ENCODE measurements at places on chromosomes 2 and 18. TPM values are rescaled to one million over a fixed set of nuclear protein-coding genes. Genes with fewer than 3 reads are reported as not detected.

The TUBA3E gene
- total RNA-seq = not detected

The HOXD9 gene
- total RNA-seq = 0.86 TPM

The ALPI gene
- 9.4 TPM for total RNA-seq

The MYCN gene
- total RNA-seq = 1.5 TPM

The CD8B gene
- total RNA-seq = 1.8 TPM

The ZBTB7C gene
- total RNA-seq = 25.1 TPM

The HOXD13 gene
- total RNA-seq = 0.77 TPM

The UGT1A9 gene
- 2.3 TPM for total RNA-seq

The GNLY gene
- total RNA-seq = 0.32 TPM

The C18orf54 gene
- 2.9 TPM for total RNA-seq

The ZNF638 gene
- total RNA-seq = 73.2 TPM

The EIF4E2 gene
- total RNA-seq = 99.5 TPM

The LHCGR gene
- total RNA-seq = not detected

The SLC9A4 gene
- total RNA-seq = 0.15 TPM

The GBX2 gene
- not detected for total RNA-seq

The AGXT gene
- total RNA-seq = 1.9 TPM

The DYSF gene
- 7.5 TPM for total RNA-seq

The TUBA4B gene
- not detected for total RNA-seq

The KIAA2012 gene
- total RNA-seq = not detected

The PSMA8 gene
- total RNA-seq = not detected

The CABLES1 gene
- total RNA-seq = 4.2 TPM

The ZNF385B gene
- total RNA-seq = 0.69 TPM

The KLHL30 gene
- total RNA-seq = 0.13 TPM

The CEBPZOS gene
- total RNA-seq = 49.4 TPM
